Stimulated activated CD8-positive, alpha-beta memory T cell treated with anti-CD3 and anti-CD28 coated beads, Interleukin-2, amount 100 ng/mL, for 1 hour (primary cell): ENCODE measurements at places on chromosomes 7 and 10.

- DNase-seq = no peak
Measured at GRCh38 chr7:47982610-47983009, 3.2 kb upstream of the HUS1 start.

- no peak for DNase-seq
Measured at GRCh38 chr10:82625512-82626189, 750.7 kb downstream of the NRG3 start.

- DNase-seq = no peak
Measured at GRCh38 chr7:121385800-121386179, 10.3 kb downstream of the FAM3C start.

DNA sequence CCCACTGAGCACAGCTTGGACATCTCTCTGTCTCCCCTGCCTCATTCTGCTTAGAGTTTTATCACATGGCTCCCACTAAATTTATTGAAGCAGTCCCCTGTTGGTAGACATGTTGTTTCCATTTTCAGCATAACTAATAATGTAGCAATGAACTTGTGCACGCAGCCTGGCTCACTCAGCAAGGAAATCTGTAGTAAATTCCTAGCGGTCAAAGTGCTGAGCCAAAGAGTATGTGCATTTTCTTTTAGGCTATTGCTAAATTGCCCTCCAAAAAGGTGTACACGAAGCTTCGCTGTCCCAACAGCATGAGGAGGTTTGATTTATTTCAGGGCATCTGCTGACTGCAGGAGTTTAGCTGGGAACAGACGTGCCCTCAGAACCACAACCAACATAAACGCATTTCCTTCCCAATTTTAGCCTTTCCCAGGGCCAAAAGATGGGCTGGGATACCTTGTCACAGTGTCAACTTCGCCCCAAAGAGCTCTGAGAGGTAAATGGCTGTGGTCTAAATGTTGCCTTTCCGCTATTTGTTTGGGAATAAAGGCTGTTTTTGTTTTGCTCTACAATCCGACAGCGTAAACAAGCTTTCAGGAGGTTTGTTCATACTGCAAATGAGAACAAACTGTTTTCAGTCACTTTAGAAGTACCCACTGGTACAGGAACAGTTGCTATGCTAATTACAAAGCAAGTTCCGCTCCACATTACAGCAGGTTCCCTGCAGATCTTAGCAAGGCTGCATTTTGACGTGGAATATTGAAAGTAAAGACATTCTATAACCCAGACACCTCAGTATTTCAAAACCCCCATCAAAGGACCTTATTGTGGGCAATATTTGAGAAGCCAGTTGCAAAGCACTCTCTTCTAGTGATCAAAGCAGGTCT lies 16.8 kb downstream of the VSIR start:
- no peak for DNase-seq

- DNase-seq = no peak
Measured at GRCh38 chr7:77536017-77536412, 1.1 kb upstream of the PTPN12 start.

- DNase-seq = no peak
Measured at GRCh38 chr10:20885678-20886077, 11.4 kb downstream of the NEBL start.

DNA sequence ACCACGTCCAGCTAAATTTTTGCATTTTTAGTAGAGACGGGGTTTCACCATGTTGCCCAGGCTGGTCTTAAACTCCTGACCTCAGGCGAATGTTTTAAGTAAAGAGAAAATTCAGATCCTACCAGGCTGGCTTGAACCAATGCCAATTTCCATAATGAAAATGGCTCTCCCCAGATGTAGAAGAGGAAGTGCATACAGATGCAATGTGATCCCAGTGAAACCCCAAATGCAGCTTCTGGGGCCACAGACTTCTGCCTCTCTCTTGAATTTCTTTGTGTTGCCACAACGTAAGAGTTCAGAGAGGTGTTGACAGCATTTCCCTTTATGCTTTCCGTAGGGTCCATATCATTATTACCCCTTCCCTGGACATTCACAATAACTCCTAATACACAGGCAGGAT lies 29.6 kb upstream of the GOT1 start:
- DNase-seq = no peak

DNA sequence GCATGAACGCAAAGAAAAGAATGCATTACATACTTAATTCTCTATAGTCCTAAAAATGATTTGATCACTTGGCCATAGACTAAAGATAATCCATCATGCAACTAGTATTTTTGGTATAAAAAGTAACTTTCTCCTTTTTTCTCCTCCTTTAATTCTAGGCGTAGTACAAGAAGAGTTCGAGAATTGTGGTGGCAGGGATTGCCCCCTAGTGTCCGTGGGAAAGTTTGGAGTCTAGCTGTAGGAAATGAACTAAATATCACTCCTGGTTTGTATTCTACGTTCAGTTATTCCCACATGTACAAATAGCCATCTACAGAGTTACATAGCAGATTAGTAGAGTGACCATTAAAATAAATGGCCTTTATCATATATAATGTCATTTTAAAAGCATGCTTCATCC lies 45.5 kb upstream of the HELLS start:
- no peak for DNase-seq

DNA sequence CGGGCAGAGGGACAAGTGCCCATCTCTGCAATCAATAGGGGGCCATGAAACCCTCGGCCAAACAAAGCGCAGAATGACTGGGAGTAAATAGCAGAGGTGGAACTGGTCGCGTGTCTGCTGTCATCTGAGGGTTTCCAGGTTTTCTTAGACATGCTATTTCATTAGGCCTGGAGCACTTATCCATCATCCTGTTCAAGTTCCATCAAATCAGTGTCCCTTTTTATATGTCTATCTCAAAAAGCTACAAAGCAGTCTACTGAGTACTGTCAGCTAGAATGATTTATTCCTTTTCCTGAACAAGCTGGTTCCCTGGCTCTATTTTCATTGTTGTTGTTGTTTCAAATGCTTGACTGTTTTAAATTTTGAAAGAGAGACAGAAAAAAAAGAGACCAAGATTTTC lies 590.5 kb downstream of the PARD3 start:
- DNase-seq = no peak

- no peak for DNase-seq
Measured at GRCh38 chr7:47186316-47186715, 395.6 kb downstream of the TNS3 start.
